ENCODE measurements at places on chromosomes 7 and 10. TPM values are rescaled to one million over a fixed set of nuclear protein-coding genes. Genes with fewer than 3 reads are reported as not detected.

DNA sequence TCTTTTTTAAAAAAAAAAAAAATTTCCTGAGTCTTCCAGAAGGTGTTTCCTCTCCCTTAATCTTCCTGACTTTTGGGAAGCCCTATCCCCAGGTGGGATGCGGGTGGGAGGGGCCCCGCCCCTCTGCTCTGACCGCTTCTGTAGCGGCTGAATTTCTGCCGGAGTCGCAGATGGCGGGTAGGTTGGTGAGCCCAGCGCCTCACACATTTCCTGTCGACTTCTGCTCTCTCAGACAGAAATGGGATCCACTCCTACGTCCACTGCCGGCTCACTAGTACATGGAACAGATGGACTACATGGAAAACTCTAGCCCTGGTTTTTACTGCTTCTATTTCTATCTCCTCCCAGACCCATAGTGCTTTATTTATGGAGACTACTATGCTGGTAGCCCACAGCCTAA, 90.9 kb downstream of the NEUROD6 start:
- DNase-seq, result peak; percentile 19

DNA sequence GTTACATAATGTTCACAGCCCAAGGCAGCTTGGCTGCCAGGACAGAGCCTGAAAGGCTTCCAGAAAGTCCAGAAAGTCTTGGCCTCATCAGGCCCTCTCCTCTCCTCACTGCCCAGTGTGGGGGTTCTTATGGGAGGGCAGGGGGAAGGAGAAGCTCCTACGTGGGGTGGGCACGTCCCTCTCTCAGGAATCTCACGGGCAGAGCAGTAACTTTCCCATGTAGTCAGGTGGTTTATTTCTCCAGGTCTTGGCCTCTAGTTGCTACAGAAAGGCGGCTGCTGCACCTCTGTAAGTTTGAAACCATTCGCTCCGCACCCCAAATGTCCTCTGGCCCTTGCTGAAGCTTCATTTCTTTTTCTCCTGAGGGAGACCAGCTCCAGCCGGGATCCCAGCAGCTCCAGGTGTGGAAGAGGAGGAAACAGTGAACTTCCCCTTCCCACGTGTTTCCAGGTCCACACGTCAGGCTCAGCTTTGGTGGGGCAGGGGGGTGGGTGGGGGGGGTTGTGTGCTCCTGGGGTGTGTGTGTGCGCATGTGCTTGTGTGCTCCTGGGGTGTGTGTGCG, 320.3 kb downstream of the WDR37 start:
- DNase-seq, result no peak

GRCh38 chr7:108311446-108312168, 144.6 kb downstream of the NRCAM start:
- DNase-seq, result no peak

GRCh38 chr7:25857376-25858067, 294.5 kb upstream of the NFE2L3 start:
- DNase-seq, result peak; percentile 24

- no peak for DNase-seq
Measured at GRCh38 chr7:82172017-82172416, 271.6 kb downstream of the CACNA2D1 start.

- DNase-seq, result no peak
Measured at GRCh38 chr7:34849986-34850385, 187.3 kb downstream of the DPY19L1 start.

GRCh38 chr10:50439806-50440205, 183.9 kb downstream of the SGMS1 start:
- DNase-seq, result no peak

DNA sequence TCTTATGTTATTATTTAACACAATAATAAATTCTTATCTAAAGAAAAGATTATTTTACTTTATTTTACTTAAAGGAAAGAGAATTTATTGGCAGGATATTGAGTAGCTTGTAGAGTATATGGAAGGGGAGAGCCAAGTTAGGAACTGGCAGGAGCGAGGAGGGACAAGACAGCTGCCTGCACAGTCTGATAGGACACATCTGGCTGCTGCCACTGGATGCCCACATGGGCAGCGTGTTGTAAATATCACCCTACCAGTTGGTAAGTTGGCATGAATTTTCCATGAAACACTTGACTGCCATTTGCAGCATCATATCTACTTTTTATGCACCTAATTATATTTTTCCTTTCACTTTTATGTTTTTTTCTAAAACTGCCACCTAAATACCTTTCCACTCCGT, 19.6 kb downstream of the SRI start:
- no peak for DNase-seq

- DNase-seq, result no peak
Measured at GRCh38 chr10:74289188-74289587, 138.2 kb downstream of the ADK start.

- no peak for DNase-seq
Measured at GRCh38 chr7:148147438-148147837, 443.1 kb upstream of the C7orf33 start.

GRCh38 chr7:150377635-150378034, 1.5 kb upstream of the ZNF775 start:
- DNase-seq, result no peak

- no peak for DNase-seq
Measured at GRCh38 chr10:31932838-31933237, 4.2 kb upstream of the ARHGAP12 start.

DNA sequence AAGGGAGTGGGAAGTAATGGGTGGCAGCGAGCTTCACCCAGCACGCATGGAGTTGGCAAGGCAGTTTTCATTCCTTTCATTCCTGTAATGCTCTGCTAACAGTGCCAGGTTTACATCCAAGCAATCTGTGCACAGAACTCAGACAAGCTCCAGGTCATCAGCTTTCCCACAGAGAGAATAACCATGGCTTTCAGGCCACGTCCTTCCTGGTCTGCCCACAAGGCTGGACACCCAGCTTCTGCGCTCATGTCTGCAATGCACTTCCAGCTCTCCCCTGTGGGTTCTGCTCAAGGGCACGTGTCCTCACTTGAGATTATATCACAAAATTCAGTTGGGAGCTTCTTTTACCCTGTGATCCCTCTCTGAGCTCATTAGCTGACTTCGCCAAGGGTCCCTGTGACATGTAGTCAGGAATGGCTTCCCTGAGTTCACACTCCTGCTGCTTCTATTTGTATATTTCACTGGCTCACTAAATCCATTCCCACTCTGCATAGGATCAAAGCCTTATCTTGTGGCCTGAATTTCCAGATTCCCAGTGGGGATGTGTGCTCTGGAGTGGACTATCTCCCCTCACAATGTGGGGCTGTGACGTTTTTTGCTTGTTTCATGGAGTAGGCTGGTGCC, 18.6 kb downstream of the AKR1C2 start:
- DNase-seq, result no peak

DNA sequence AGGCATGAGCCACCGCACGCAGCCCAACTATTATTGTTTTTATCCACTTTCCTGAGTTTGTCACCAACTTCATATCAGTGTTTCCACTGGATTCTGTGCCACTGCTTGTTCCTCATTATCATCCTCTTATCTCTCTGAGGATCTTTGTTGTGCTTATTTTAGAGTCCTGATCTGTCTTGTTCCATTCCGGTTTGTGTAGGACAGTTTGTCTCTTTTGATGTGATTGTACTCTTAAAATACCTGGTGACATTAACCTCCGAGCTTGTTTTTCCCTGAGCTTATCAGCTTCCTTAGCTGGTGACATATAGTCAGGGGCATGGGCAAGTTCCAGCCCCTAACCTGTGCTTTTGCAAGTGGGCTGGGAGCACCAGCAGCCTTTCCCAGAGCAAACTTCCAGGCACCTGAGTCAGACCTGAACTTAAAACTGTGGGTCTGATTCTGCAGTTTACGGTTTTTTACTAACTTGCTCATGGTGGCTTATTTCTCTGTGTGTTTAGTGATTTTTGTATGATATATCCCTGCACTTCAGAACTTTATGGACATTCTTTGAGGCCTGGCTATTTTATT, 23.1 kb upstream of the FMC1 start:
- no peak for DNase-seq

DNA sequence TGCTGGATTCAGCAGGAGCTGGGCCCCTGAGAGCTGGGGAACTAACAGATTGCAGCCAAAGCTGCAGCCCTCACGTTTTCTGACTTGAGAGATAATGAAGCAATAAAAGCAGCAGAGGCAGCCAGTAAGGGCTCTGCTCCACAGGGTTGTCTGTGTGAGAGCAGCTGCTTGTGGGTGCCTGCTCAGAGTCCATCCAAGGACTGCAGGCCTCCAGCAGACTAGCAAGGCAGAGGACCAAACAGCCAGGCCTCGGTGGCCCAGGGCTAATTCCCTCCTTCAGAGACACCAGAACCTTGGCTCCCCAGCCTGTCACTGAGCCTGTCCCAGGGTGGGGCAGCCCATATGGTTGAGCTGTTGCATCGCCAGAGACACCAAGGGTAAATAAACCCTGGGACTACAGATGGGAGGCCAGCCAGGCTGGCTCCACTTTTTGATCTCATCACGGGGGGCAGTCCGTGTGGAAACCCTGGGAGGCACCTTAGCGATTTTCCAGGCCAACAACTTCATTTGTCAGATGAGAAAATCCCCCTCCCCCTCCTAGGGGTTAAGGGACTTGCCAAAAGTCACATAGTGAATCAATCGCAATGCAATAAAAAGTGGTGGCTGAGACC, 229.2 kb downstream of the WDR11 start:
- DNase-seq, result peak; percentile 38

GRCh38 chr10:111766464-111766863, 417.1 kb downstream of the GPAM start:
- no peak for DNase-seq

GRCh38 chr10:15331461-15331860, 39.6 kb downstream of the FAM171A1 start:
- no peak for DNase-seq

- no peak for DNase-seq
Measured at GRCh38 chr10:6309816-6310215, 107.1 kb downstream of the PFKFB3 start.

DNA sequence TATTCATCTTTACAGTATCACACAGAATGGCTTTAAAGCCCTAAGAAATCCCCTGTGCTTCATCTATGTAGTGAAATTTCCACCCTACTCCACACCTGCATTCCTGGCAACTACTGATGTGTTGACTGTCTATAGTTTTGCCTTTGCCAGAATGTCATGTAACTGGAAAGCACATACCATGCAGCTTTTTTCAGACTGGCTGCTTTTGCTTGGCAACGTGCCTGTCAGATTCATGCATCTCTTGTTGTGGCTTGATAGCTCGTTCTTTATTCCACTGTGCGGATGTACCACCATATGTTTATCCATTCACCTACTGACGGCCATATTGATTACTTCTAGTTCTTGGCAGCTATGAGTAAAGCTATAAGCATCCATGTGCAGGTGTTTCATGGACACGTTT, 30.6 kb downstream of the RBM17 start:
- no peak for DNase-seq

DNA sequence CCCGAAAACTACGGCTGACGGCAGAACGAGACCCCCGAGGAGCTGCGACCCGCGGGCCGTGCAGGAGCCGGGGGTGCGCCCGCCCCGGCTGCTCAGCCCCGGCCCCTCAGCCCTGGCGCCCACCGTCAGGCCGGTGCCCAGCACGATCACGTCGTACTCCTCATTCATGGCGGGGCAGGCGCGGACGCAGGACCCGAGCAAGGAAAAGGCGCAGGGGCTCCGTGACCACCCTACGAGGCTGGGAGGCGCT, 218 bp downstream of the GDI2 start:
- DNase-seq, result no peak

DNA sequence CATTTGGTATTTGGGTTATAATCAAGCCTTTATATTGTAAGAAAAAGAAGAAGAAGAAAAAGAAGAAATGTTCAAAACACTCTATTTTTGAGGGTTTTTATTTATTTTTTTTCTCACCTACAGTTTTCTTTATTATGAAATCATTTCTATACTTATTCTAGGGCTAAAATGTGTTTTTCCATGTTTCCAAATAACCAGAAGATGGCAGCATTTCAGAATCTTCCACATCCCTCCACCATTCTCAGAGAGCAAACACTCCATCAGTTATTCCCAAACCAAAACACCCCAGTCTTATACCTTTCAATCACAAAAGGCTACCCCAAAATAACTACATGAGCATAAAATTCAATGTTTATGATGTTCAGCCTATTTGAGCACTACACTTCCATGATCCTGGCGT, 38.7 kb upstream of the PPP1R17 start:
- DNase-seq, result no peak

DNA sequence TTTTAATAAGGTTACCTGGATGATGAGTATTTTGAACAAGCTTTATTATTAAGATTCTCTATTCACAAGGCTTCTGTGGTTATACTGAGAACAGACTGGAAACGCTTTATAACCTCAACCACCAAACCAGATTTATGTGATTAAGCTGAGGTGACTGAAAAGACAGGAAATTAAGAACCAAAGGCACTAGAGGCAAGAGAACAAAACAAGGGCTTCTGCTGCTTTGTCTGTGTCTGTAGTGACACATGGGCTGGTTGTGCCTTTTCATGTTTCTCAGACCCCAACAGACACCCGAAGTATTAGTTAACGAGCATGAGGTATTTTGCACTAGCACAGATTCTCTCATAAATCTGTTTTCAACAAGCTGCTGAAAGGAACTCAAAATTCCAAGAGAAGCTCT, 64.4 kb downstream of the RAPGEF5 start:
- DNase-seq, result no peak

GRCh38 chr7:131066635-131067034, 261.0 kb upstream of the MKLN1 start:
- no peak for DNase-seq

- no peak for DNase-seq
Measured at GRCh38 chr7:23114896-23115295, 9.3 kb downstream of the KLHL7 start.

- DNase-seq, result no peak
Measured at GRCh38 chr7:75872073-75872782, 6.6 kb upstream of the RHBDD2 start.

GRCh38 chr10:108469940-108470339, 1305.4 kb upstream of the SORCS1 start:
- DNase-seq, result no peak

DNA sequence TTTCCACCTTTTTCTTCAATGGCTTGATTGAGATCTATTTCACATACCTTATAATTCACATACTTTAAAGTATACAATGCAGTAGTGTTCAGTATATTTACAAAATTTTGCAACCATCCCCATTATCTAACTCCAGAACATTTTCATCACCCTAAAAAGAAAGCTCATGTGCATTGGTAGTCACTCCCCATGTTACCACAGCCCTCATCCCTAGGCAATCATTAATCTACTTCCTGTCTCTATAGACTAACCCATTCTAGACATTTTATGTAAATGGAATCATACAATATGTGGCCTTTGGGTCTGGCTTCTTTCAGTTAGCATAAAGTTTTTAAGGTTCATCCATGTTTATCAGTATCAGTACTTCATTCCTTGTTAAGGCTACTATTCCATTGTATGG, 214.2 kb downstream of the WDR11 start:
- no peak for DNase-seq

- DNase-seq, result peak; percentile 74
Measured at GRCh38 chr7:29471444-29472138, 92.0 kb upstream of the PRR15 start.

The PNLIPRP1 gene
- not detected for total RNA-seq

The GDF2 gene
- not detected for total RNA-seq

The LARP4B gene
- total RNA-seq, result 65.6 TPM

The CRYGN gene
- not detected for total RNA-seq

The CDNF gene
- total RNA-seq, result 2.2 TPM

The GIMAP5 gene
- not detected for total RNA-seq

The MYO3A gene
- total RNA-seq, result 0.22 TPM

The IDI2 gene
- total RNA-seq, result not detected

The SLC13A1 gene
- not detected for total RNA-seq

All from glutamatergic neuron (in vitro differentiated cells).